ENCODE measurements at places on chromosomes 4 and X.

- no peak for DNase-seq
Measured at GRCh38 chr4:4818415-4819212, 40.9 kb upstream of the MSX1 start.

DNA sequence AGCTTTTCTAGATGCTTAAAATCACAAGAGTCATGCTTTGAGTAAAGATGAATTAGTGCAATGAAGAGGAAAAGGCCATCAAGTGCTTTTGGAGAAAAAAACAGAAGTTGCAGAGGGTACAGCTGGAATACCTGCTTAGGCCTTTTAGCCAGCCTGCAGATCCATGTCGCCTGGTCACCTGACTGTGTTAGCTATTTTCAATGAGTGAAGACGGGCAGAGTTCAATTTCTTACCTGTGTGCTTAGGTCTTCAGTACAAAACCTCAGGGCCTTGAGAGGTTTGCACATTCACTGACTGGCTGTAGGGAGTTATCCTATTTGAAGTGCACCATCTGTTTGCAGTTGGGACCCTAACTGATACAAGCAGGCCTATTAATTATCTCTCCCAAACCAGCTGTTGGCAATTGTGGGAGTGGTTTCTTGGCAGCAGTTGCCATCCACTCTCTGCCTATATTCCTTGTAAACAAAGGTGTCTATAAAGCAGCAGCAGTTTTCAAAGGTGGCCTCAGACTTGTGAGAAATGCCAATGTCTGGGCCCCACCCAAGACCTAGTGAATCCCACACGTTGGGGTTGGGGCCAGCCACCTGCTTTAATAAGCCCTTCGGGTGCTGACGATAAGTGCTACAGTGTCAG is 16.3 kb upstream of the FAT1 start:
- DNase-seq, result no peak

GRCh38 chr4:166499820-166500219 is 626.8 kb downstream of the TLL1 start:
- no peak for DNase-seq

- DNase-seq, result no peak
Measured at GRCh38 chr4:169340834-169341233, 70.1 kb upstream of the SH3RF1 start.

- DNase-seq, result no peak
Measured at GRCh38 chr4:153485860-153486259, 19.7 kb downstream of the TMEM131L start.

- DNase-seq, result peak; percentile 69
Measured at GRCh38 chr4:26484032-26484515, 6.2 kb downstream of the CCKAR start.

GRCh38 chrX:45980726-45981125 is 564.5 kb downstream of the ZNF674 start:
- no peak for DNase-seq

GRCh38 chr4:7852568-7853185 is 87.0 kb downstream of the AFAP1 start:
- no peak for DNase-seq

GRCh38 chr4:102388611-102389010 is 43.3 kb upstream of the SLC39A8 start:
- no peak for DNase-seq

- DNase-seq, result no peak
Measured at GRCh38 chr4:109559625-109559982, 442 bp upstream of the MCUB start.

GRCh38 chr4:38939165-38939564 is 71.6 kb downstream of the FAM114A1 start:
- DNase-seq, result no peak

DNA sequence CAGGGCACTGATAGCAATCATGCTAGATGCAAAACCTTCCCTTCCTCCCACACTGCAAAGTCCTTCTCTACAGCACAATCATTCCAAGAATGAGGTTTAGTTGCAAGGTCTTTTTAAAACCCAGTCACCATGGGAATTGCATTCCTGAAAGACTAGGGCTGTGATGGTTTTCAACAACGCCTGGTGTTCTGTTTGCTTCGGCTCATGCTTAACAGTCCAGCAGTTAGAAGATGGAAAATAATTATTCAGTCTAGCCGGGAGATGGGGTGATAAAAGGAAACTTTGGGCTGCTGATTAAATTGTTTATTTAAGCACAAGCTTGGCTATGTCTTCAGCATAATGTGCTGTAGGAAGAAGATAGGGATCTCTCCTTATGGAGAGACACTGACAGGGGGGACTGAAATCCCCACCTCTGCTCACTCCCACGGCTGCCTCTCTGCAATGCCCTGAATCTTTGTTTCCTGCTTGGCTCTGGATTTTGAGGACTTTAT is 211.4 kb downstream of the MID1IP1 start:
- DNase-seq, result peak; percentile 9

DNA sequence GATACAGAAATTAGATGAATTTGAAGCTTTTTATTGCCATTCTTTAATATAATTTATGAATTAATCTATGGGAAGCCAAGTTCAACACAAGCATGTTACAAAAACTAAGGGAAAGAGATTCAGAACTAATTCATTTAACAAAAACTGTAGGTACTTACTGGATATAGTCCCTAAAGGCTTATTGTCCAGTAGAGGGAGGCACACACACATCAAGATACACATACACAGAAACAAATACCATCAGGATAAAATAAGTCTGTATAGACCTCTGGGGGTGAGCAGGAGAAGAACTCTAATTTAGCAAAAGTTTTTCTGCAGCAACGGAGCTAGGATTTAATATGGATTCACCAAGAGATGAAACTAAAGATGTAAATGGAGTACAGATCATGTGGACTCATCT is 83.0 kb upstream of the IL13RA1 start:
- peak; percentile 32 for DNase-seq

DNA sequence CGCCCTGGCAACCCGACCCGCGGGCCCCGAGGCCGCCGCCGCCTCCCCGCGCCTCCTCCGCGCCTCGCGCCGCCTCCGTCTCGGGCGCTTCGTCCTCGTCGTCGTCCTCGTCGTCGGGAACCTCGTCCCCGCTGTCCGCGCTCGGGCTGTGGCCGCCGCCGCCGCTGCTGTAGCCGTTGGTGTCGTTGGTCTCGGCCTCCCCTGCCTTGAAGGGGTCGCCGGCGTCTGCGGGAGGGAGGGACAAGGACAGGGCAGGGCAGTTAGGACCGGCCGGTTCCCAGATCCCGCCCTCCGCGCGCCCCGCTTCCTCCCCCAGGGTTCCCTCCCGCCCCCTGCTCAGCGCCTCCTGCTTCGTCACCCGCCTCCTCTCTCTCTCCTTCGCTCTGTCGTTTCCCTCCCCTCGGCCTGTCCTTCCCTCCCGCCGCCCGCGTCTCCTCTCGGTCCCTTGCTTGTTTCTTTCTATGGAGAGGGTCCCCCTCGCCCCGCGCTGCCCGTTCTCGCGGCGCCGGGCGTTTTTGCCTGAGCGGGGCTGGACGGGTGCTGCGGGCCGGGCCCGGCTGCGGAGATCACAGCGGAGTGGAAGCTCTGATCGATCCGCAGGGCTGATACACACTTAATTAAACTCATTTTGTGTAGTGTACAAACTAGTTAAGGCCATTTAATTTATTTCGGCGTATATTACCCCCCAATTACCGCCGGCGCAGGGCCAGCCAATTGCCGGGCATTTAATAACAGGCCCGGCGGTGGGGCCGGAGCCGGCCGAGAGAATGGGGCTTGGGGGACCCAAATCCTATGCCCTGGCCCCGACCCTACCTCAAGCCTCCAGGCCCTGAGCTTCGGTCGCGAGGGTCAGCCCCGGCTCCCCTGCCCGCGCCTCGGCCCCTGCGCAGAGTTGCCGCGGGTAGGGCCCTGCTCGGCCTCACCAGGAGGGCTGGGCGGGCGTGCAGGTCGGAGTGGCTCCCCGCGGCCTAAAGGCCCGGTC is 2.4 kb downstream of the NKX1-1 start:
- no peak for DNase-seq

GRCh38 chrX:40866893-40867292 is 131.6 kb upstream of the MED14 start:
- DNase-seq, result no peak

GRCh38 chrX:43224496-43224895 is 431.6 kb upstream of the MAOA start:
- DNase-seq, result no peak

- peak; percentile 66 for DNase-seq
Measured at GRCh38 chr4:111960241-111960667, 185.0 kb upstream of the FAM241A start.

- DNase-seq, result peak; percentile 10
Measured at GRCh38 chr4:103915224-103915869, 195.6 kb upstream of the TACR3 start.

DNA sequence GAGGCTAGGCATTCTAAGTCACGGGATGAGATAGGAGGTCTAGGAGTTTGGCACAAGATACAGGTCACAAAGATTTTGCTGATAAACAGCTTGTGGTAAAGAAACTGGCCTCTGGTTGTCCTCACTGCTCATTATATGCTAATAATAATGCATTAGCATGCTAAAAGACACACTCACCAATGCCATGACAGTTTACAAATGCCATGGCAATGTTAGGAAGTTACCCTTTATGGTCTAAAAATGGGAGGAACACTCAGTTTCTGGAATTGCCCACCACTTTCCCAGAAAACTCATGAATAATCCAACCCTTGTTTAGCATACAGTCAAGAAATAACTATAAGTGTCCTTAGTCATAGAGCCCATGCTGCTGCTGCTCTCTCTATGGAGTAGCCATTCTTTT is 286.9 kb downstream of the ZNF674 start:
- DNase-seq, result no peak

- no peak for DNase-seq
Measured at GRCh38 chr4:118279328-118279727, 73.5 kb downstream of the PRSS12 start.

- peak; percentile 91 for DNase-seq
Measured at GRCh38 chr4:84878090-84878489, 88.4 kb downstream of the WDFY3 start.

- DNase-seq, result no peak
Measured at GRCh38 chr4:70613306-70614183, 15.0 kb upstream of the ENAM start.

DNA sequence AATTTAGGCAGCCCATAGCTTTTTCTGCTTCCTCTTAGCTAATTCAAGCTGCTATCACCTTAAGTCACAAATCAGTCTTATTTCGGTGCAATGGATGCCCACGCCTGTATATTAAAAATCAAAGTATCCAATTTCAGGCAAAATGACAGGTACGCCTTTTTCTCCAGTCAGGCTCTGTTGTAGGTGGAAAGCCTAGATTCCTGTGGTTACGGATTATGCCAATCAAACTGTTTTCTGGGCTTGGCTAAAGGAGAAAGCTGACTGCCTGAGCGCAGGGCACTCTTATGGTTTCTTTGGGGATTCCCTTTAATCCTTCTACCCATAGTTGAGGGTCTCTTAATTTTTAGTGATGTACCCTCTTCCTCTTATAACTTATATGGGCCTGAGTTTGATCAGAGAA is 550.5 kb downstream of the PDHA2 start:
- no peak for DNase-seq

- DNase-seq, result peak; percentile 4
Measured at GRCh38 chrX:33434256-33435092, 223.1 kb upstream of the DMD start.

- DNase-seq, result peak; percentile 47
Measured at GRCh38 chr4:1345903-1346780, 866 bp upstream of the UVSSA start.

GRCh38 chrX:32778965-32779364 is 432.4 kb downstream of the DMD start:
- DNase-seq, result no peak

- DNase-seq, result no peak
Measured at GRCh38 chr4:83510442-83510841, 25.5 kb upstream of the GPAT3 start.

- DNase-seq, result no peak
Measured at GRCh38 chrX:109629310-109629709, 4.3 kb upstream of the KCNE5 start.

DNA sequence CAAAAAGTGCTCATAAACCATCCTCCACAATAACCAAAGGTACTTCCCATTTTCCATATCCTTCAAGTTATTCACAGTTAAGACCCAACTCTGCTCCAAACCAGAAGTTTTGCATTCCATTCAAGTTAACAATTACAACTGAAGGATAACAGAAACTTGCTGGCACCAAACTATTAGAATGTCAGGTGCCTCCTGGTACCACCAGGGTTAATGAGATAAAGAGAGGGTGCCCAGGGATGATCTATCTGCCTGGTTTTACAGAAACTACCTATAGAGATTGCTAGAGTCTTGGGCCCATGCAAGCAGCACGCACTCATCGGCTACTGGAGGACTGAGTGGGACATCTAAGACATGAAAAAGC is 114.6 kb downstream of the RBM47 start:
- DNase-seq, result no peak

GRCh38 chr4:138592796-138593195 is 350.6 kb upstream of the SLC7A11 start:
- no peak for DNase-seq

GRCh38 chr4:24001486-24002329 is 111.9 kb upstream of the PPARGC1A start:
- DNase-seq, result no peak

- DNase-seq, result no peak
Measured at GRCh38 chr4:92059615-92060014, 244.2 kb upstream of the GRID2 start.

- no peak for DNase-seq
Measured at GRCh38 chr4:30920043-30920442, 199.9 kb downstream of the PCDH7 start.

Data from fibroblast of skin of right quadriceps (primary cell).